M059J (cell line): ENCODE measurements at places on chromosomes 11 and 22.

DNA sequence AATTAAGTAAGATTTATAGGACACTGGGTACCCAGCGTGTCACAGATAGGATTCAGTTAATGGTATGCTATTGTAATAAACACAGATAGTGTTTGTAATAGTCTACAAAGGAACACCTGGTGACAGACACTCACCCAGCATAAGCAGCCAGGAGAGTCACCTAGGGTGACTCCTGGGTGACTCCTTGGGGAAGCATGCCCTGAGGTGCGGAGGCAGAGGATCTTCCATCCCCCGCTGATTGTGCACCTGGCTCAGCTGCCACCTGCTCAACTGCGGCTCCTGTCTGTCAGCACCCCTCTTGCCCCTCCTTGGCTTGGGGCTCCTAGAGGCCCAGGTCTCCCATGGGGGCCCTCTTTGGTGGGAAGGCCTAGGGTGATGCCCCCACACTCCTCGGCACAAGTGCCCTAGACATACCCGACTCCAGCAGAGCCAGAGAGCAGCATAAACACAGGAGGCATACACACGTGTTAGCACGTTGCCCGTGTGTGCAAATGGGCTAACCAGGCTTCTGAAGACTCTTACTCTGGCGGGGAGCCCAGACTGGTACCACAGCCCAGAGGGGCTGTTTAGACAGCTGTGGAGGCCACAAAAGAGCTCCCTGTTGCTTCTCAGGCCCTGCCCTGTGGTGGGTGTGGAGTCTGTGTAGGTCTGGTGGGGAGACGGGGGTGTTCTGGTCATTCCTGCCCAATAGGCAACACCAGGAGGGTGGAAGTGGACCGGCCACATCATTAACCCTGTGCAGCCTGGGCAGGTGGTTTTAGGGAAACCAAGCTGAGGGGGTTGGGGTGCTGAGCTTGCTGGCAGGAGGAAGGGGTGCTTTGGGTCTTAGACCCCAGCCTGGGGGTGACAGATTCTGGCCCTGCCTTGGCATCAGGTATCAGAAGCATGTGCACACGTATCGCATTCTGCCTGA, 3.0 kb downstream of the INPPL1 start:
- DNase-seq: no peak

DNA sequence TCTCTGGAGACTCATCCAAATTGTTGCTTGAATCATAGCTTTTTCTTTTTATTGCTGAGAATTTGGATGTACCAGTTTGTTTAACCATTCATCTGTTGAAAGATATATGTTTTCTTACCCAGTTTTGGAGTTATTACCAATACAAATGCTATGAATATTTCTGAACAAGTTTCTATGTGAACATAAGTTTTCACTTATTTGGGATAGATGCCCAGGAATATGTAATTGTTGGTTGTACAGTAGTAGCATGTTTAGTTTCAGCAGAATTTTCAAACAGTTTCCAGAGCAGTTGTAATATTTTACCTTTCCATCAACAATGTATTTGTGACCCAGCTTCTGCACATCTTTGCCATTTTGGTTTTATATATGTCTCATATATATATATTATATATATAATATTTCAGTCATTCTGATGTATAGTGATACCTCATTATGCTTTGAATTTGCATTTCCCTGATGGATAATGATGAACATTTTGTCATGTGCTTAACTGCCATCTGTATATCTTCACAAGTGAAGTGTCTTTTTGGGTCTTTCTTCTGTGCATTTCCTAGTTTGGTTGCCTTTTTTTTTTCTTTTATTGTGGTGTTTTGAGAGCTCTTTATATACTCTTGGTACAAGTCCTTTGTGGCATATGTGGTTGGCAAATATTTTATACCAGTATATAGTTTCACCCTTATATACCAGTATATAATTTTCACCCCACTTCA, 118.8 kb downstream of the LUZP2 start:
- DNase-seq: no peak

GRCh38 chr22:19758896-19759426, 1.6 kb upstream of the TBX1 start:
- no peak for DNase-seq

- DNase-seq: no peak
Measured at GRCh38 chr22:23245799-23246136, 65.5 kb downstream of the BCR start.

DNA sequence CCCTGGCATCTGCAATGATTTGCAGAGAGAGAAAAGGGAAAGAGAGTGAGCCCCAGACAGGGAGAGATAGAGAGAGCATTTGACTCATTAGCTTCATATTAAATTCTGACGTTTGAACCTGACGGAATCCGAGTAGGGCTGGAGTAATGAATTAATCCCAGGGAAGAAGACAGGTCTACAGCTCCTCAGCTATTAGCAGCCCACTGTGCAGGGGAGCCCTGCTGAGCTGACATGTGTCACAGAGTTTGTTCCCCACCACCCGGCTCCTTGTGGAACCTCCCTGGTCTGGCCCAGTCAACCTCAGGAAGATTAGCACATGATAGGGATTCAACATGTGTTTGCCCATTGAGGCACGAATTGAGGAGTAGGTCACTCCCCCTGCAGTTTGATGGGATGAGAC, 404.0 kb downstream of the BUD13 start:
- no peak for DNase-seq

GRCh38 chr11:96229354-96229977, 113.5 kb downstream of the MAML2 start:
- no peak for DNase-seq

GRCh38 chr11:78161962-78162371, 22.5 kb upstream of the ALG8 start:
- DNase-seq: no peak

- no peak for DNase-seq
Measured at GRCh38 chr11:16928044-16928443, 86.2 kb downstream of the PLEKHA7 start.

DNA sequence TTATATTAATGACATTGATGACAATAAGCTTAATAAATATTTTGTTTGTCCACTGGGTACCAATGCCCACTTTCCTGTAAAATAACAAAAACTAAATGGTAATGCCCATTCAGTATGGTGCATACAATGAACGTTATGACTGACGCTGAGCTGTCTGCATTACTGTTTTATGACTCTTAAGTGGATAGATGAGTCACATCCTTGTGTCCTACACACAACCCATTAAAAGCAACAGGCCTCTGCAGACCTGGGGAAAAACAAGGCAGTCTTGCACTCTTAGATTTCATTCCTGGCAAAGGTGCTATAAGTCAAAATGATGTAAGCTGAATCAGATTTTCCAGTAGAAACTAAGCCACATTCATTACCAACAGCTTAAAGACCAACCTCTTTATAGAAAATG, 176.3 kb upstream of the TMEM45B start:
- DNase-seq: peak; percentile 98

- peak; percentile 72 for DNase-seq
Measured at GRCh38 chr11:33448461-33449130, 191.4 kb downstream of the HIPK3 start.

- peak; percentile 15 for DNase-seq
Measured at GRCh38 chr22:46336119-46337078, 885 bp downstream of the TRMU start.

DNA sequence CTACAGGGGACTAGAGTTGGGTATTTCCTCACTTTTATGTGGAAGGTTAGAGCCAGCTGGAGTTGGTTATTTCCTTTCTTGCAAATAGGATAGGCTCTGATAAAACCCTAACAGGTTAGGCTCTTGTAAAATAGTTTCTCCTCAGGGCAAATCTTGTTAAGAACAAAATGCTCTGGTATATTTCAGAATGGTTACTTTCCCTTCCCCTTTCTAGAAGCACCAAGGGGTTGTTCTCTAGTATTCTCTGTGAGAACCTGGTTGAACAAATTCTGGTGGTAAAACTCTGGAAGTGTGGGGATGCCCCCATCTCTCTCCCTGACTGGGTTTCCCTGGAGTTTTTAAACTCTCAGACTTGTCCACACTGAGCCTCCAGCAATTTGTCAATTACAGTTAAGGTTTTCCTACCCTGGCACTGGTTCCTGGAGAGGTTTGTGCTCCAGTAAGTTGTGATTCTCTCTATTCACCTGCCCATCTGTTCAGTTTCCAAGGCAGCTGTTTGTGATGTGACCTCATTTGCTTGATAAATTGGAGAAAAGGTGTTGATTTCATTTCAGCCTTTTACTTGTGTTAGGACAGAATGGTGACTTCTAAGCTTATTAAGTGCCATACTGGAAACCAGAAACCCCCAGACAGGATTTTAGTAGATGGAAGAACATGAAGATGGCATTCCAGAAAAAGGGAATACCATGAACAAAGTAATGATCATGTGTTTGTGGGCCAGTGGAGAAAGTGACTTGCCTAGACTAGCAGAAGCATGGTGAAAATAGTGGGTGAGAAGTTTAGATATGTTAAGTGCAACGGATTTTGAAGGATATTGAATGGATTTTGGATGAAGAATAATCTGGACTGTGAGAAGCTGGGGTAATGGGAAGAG, 64.6 kb downstream of the EXT2 start:
- DNase-seq: no peak

GRCh38 chr11:76071090-76071489, 135.2 kb downstream of the WNT11 start:
- no peak for DNase-seq

- no peak for DNase-seq
Measured at GRCh38 chr11:115390441-115390840, 113.8 kb downstream of the CADM1 start.

- no peak for DNase-seq
Measured at GRCh38 chr11:57353446-57353845, 15.3 kb downstream of the P2RX3 start.

GRCh38 chr11:29962243-29962642, 54.6 kb downstream of the KCNA4 start:
- peak; percentile 2 for DNase-seq

- DNase-seq: no peak
Measured at GRCh38 chr11:9947231-9947864, 283.5 kb downstream of the SWAP70 start.

DNA sequence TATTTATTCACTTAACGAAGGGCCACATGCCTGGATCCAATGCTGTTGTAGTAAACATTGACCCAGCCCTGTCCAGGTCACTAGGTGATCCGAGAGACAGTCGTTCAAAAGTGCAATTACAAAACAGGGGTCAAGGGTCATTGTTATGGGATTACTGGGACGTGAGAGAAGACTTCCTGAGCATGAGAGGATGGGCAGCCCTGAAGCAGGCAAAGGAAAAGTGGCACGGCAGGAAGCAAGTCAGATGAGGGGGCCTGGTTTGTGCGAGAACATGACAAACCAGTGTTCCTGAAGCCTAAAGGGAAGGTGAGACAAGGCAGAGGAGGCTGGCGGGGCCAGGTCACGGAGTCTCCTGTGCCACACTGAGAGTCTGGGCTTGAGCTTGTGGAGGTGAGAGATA, 15.8 kb upstream of the MMP20 start:
- no peak for DNase-seq

DNA sequence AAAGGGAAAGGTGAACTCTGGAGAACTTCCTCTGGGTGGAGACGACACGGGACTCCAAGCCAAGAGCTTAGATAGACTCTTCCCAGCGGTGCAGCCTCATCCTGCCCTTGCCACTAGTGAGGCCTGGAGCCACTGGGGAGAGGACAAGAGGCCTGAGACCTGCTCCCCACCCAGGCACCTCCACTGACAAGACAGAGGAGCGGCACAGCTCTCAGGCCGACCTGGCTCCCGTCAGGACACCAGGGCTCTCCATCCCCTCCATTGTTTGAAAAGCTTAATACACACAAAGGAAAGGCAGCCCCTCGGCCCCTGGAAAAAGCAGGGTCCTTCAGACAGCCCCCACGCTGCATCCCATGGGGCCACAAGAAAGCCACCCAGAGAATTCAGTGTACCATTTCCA, 29.6 kb downstream of the POLDIP3 start:
- DNase-seq: no peak

DNA sequence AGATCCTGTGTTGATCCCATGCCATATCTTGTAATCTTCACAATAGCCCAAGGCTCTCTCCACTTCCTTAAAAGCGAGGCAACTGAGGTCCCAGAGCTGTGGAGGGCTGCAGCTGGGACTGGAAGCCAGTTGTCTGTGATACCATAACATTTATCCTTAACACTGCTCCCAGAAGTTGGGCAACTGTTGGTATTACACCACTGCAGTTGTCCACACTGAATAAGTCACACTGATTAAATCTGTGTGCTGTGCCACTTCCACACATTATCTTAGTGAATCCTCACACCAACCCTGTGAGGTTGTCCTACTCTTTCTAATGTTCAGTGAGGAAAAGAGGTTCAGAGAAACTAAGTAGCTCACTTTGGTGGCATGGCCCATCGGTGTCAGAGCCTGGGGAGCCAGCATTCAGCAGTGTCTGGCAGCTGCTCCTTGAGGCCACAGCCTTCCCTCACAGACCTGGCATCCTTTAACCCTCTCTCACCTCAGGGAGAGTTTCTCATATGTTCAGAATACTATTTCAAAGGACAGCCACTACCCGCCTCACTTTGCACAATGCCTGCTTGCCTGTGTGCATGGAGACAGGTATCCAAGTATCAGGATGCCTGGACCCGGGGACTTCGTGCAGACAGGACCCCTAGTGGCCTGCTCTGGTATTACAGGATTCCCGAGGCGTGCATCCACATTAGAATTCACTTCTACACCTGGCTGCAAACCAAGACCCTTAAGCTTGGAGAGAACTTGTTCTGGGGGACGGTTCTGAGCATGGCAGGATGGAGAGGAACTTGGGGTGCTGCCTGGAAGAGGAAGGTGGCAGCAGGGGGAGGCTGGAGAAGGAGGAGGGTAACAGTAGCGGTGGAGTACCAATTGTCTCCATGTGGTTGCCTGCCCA, 221.9 kb upstream of the TBCEL start:
- peak; percentile 52 for DNase-seq

DNA sequence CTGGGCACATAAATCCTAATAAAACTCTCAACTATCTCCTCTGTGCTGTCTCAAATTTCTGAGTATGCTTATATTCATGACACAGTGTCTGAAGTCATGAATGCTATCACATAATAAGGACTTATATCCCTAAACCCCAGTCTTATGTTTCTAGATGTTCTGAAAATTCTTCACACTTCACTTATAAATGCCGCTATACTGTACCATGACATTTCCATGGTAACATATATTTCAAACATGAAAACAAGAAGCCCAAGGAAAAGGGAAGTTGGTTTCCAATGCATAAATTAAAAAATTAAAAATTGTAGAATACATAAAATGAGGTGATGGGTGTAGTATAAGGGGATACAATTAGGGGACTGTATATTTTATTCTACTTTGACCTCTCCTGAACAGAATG, 11.7 kb downstream of the GVQW3 start:
- DNase-seq: no peak

DNA sequence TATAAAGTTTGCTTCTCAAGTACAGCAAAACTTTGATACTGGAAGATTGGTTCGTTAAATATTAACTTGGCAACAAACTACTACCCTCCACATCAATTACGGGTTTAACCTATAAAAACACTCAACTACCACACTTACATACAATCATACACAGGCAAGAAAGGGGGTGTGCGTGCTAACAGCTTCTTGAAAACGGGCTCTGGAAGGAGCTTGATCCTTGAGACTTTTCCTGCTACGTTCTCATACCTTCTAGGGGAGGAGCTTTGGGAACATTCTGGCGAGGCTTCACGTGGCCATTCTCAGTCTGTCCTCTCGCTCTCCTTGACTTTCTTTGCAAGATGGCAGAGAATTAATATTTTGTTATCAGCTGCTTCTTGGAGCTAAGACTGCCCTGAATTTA, 6.8 kb upstream of the ESAM start:
- no peak for DNase-seq
